Spleen (tissue), 13 donors: ENCODE measurements at places on chromosomes 11 and 22. TPM values are rescaled to one million over a fixed set of nuclear protein-coding genes. Genes with fewer than 3 reads are reported as not detected.

SOX10 gene
- total RNA-seq = not detected

DRICH1 gene
- 2.4 TPM for total RNA-seq

AQP11 gene
- 0.21 TPM for total RNA-seq

GGTLC2 gene
- total RNA-seq = not detected

UBE4A gene
- 40.4 TPM for total RNA-seq

SYT9 gene
- total RNA-seq = 0.39 TPM

WBP2NL gene
- 2.6 TPM for total RNA-seq

MRGPRX3 gene
- not detected for total RNA-seq

TH gene
- total RNA-seq = not detected
